Peyer's patch (tissue), 4 donors: ENCODE measurements at places on chromosomes 5 and 9. TPM values are rescaled to one million over a fixed set of nuclear protein-coding genes. Genes with fewer than 3 reads are reported as not detected.

- DNase-seq: no peak
Observed at GRCh38 chr9:136326761-136327303, 507 bp upstream of the GPSM1 start.

The PITX1 gene
- 0.88 TPM for total RNA-seq

The ABLIM3 gene
- 5.3 TPM for total RNA-seq

- DNase-seq: no peak
Observed at GRCh38 chr9:105331755-105332154, 87.3 kb downstream of the SLC44A1 start.
